Activated naive CD4-positive, alpha-beta T cell treated with anti-CD3 and anti-CD28 coated beads, Interleukin-2, amount 10 ng/mL, durations not matched to agents 7 days and 5 days (primary cell): ENCODE measurements at places on chromosomes 12 and 14.

DNA sequence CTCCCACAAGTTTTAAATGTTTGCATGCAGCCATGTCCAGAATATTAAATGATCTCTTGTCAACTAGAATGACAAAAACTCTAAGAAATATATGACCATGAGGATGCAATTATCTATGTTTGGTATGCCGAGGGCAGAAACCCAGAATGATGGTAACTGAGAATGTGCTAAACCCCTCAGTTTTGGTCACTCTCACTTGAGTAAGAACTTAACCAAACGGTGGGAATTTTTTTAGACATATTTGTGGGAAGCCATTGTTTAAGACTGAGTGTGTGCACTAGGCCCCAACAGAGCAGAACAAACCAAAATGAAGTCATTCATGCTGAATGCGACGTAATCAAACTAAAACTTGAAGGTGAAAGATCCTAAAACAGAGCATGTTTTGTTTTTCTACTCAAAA lies 1927.9 kb upstream of the SEL1L start:
- no peak for DNase-seq

DNA sequence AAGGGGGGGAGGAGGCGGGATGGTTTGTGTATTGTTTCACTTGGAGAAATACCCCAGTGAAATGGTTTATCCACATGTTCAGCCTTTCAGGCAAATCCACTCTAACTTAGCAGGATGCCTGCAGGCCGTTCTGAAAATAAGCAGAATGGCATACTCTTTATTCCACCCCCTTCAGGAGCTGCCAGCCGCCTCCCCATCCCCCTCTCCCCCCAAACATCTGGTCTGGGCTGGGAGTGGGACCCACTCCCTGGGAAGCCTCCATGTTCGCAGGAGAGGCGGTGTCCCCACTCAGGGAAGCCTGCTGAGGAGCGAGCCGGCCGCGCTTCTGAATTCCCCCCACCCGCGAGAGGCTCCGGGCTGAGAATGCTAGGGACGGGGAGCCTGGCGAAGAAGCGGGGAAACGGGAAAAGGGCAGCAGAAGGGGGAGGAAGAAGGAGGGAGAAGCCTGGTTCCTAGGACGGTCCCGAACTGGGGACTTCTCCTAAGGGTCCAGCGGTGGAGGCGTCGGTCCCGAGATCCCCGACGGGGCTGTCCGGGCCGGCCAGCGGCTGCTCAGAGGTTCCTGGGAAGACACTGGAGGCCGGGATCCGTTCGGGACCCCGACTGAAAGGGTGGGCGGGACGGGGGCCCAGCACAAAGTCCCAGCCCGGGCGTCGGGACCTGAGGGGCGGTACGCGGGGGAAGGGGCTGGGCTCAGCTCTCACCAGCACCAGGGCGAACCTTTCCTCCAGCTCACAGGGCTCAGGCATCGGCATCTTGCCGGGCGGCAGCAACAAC lies 666 bp downstream of the FMNL3 start:
- peak; percentile 40 for DNase-seq

- DNase-seq: peak; percentile 26
These were observed 9.7 kb upstream of the ZDHHC22 start for GRCh38 chr14:77151245-77151644.

DNA sequence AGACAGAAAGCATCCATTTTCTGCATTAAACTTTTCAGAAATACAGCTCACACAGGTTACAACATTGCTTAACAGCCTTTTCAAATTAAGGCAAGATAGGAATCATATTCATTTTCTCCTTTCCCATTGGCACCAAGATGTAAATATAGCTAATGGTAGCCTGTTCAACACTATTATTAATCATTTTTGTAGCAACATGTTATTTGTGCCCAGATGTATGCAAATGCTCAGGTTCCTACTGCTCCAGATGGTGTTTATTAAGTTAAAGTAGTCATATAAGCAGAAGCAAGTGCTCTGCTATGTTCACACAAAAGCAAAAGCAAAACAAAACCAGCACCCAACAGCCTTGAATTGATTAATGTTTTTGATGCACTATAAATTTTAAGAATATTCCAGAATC lies 1110.6 kb downstream of the SLC6A15 start:
- DNase-seq: no peak

GRCh38 chr14:37147310-37147880 lies 25.0 kb downstream of the SLC25A21 start:
- DNase-seq: no peak

DNA sequence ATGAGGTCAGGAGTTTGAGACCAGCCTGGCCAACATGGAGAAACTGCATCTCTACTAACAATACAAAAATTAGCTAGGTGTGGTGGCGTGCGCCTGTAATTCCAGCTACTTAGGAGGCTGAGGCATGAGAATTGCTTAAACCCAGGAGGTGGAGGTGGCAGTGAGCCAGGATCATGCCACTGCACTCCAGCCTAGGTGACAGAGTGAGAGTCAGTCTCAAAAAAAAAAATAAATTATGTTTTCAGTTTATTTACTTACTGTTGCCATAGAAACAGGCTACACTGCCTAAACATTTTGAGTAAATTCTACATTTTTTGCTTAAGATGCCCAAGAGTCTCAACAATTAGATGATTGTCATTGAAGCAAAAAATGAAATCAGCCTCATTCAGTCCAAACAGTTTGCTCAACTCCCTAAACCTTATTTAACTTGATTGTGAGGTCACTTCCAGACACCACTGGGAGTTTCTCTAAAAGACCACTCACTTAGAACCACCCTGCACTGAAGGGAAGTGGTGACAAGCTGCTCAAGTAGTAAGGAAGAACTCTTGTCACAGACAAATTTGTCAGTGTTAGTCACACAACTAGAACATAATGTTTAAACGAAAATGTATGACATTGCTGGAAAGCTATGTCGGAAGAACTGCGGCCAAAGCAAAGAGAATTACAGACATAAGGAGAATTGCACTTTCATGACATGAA lies 9.8 kb upstream of the GNPNAT1 start:
- DNase-seq: no peak

DNA sequence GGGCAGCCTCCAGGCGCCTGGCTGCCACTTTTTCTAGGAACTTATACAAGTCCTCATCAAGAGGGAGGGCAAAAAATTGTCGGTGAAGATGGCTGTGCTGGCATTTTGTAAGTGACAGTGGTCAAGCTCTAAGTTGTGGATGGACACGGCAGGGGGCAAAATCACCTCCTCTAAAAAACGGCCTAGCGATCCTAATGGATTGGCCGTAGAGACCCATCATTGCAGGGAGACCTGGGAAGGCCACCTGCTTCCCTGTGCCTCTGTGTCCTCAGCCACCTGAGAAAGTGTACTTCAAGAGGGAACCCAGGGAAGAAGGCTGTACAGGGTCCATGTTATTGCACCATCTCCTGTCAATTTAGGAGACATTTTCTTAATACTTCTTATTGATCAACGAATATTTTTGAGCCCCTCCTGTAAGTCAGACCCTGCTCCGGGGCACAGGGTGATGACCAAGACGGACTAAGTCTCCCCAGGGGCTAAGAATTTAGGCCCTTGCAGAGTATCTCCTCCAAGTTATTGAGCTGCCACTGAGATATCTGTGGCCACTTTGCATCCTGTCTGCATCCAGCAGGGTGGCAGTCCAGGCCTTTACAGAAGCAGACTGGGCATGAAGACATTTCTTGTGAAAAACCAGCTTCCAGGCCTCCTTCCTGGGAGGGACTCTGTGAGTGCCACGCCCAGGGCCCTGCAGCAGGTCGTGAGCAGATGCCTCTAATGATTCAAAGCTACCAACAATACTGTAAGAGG lies 40.5 kb downstream of the PSMA6 start:
- peak; percentile 66 for DNase-seq

- DNase-seq: no peak
These were observed 1.3 kb upstream of the FOXG1 start for GRCh38 chr14:28765169-28765830.

GRCh38 chr14:24881116-24881893 lies 168.6 kb downstream of the STXBP6 start:
- no peak for DNase-seq

- DNase-seq: no peak
These were observed 115.0 kb downstream of the TPH2 start for GRCh38 chr12:72053604-72054003.

DNA sequence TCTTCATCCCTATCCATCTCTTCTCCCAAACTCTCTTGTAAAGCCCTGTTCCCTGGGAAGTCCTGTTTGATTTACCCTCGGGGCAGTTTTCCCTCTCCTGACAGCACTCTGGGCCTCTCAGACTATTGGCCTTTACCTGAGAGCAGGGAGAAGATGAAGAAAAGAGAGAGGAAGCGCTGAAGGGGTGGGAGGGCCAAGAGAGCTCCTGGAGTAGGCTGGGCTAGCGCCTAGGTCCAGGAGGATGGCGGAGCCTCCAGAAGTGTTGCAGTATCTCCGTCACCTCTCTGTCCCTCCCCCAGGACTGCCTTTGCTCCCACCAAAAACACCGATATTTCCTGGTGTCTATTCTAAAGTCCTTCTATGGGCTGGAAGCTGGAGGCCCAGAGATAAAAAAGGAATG lies 5.7 kb upstream of the IGFBP6 start:
- DNase-seq: no peak

- DNase-seq: no peak
These were observed 87.9 kb upstream of the PTPRQ start for GRCh38 chr12:80356097-80356496.

- no peak for DNase-seq
These were observed 666.6 kb downstream of the DIO2 start for GRCh38 chr14:79544698-79545070.

DNA sequence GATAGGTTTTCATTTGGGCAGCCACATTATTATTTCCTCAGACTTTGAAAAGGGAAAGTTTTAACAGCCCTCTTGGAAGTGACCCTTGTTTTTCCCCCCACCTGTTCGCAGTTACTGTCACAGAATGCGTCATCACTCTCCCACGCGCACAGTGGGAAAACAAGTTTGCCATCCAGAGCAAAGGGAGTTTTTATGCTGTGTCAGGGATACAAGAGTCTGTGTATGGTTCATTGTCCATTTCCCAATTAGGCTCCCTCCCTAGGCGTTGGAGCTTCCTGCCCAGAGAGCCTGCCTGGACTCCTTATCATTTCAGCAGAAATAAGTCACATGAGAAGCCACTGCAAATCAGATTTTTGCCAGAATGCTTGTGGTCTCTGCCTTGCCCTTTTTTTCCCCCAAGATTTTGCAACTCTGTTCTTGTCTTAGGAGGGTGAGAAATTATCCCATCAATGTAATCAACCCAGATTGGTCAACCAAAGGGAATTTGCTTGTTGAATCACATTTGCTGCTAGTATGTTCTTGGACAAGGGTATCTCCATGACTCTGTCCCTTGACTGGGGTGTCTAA lies 104.1 kb downstream of the IGF1 start:
- no peak for DNase-seq

GRCh38 chr12:52691076-52691840 lies 11.1 kb upstream of the KRT1 start:
- peak; percentile 76 for DNase-seq

- DNase-seq: no peak
These were observed 181.9 kb downstream of the PAH start for GRCh38 chr12:102735104-102735503.

- no peak for DNase-seq
These were observed 159.2 kb downstream of the TGFB3 start for GRCh38 chr14:75822522-75823141.

- no peak for DNase-seq
These were observed 32.4 kb downstream of the PLEKHG7 start for GRCh38 chr12:92735131-92735721.

GRCh38 chr12:13075786-13076570 lies 27.5 kb downstream of the GSG1 start:
- no peak for DNase-seq

GRCh38 chr14:101372894-101373620 lies 188.2 kb upstream of the DIO3 start:
- DNase-seq: no peak

GRCh38 chr12:32395026-32395425 lies 4.3 kb upstream of the FGD4 start:
- DNase-seq: no peak

DNA sequence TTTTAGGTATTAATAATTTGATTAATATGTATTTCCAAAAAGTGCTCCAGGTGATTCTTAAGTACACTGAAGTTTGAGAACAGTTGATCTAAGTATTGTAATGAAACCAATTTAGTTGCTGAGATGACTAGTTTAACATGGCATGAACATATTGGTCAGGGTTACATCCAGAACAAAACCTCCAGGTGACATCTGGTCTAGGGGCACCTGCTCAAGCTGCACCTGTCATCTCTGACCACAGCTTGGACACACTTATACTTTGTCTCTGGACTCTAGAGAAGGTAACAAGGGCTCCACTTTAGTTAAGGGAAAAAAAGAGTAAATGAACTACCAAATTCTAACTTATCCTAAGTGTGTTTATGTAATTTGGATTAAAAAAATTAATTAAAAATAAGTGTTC lies 8.1 kb downstream of the ARID2 start:
- no peak for DNase-seq
